ENCODE measurements at places on chromosomes 2 and 18.

DNA sequence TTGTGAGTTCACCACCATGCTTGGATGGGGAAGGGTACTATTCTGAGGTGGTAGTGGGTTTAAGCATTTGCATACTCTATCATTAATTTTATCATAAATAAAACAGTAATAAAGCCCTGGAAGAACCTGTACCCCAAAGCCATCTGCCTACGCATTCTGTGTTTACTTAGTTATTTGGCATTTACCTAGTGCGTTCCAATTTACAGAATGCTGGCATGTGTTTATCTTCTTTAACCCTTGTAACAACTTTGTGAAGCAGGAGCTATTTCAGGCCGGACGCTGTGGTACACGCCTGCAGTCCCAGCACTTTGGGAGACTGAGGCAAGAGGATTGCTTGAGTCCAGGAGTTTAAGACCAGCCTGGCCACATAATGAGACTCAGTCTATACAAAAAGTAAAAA, 17.8 kb upstream of the ODC1 start:
- DNase-seq: no peak

- no peak for DNase-seq
Observed at GRCh38 chr2:201987426-201987825, 46.2 kb upstream of the FZD7 start.

GRCh38 chr2:40227210-40227609, 224.7 kb downstream of the SLC8A1 start:
- no peak for DNase-seq

DNA sequence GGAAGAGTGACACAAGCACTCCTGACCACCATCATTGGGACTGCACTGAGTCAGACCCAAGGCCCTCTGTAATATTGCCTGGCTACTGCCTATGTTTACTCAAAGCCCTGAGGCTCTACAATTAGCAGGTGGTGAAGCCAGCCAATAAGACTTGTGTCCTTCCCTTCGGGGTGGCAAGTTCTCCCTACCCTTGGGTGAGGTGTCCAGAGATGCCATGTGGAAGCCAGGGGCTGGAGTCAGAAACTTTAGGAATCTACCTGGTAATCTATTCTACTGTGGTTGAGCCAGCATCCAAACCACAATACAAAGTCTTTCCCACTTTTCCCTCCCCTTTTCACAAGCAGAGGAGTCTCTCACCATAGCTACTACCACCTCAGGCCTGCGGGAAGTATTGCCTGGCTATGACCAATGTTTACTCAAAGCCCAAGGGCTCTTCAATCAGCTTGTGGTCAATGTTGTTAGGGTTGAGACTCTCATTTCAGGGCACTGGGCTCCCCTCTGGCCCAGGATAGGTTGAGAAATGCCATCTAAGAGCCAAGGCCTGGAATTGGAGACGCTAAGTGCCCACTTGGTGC, 17.6 kb downstream of the DHRS9 start:
- no peak for DNase-seq

- DNase-seq: peak; percentile 50
Observed at GRCh38 chr2:38600242-38600891, 2.4 kb downstream of the HNRNPLL start.
